ENCODE measurements at places on chromosomes 16 and 17.
A peak's percentile ranks its signal among the peaks of the same experiment; 100 is the strongest.

- DNase-seq = peak; percentile 42
These were observed 4.8 kb downstream of the MT1A start for GRCh38 chr16:56643080-56643778.

GRCh38 chr17:60311936-60312335 lies 80.0 kb downstream of the USP32 start:
- no peak for DNase-seq

DNA sequence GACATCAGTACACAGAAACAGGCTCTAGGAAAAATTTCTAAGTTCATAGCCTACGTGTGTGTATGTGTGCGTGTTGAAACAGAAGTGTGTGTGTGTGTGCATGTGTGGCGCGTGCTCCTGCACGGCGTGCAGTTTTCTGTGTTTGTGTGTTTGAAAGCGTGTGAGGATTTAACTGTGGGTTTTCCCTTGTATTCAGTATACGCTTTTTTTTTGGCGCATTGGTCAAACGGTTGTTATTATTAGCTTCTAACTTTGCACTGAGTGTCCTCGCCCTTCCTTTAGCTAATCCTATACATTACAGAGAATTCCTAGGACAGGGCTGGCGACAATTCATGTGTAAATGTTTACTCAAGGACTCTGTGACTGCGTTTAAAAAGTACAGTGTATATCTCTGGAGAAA lies 23.0 kb downstream of the TMC6 start:
- no peak for DNase-seq

DNA sequence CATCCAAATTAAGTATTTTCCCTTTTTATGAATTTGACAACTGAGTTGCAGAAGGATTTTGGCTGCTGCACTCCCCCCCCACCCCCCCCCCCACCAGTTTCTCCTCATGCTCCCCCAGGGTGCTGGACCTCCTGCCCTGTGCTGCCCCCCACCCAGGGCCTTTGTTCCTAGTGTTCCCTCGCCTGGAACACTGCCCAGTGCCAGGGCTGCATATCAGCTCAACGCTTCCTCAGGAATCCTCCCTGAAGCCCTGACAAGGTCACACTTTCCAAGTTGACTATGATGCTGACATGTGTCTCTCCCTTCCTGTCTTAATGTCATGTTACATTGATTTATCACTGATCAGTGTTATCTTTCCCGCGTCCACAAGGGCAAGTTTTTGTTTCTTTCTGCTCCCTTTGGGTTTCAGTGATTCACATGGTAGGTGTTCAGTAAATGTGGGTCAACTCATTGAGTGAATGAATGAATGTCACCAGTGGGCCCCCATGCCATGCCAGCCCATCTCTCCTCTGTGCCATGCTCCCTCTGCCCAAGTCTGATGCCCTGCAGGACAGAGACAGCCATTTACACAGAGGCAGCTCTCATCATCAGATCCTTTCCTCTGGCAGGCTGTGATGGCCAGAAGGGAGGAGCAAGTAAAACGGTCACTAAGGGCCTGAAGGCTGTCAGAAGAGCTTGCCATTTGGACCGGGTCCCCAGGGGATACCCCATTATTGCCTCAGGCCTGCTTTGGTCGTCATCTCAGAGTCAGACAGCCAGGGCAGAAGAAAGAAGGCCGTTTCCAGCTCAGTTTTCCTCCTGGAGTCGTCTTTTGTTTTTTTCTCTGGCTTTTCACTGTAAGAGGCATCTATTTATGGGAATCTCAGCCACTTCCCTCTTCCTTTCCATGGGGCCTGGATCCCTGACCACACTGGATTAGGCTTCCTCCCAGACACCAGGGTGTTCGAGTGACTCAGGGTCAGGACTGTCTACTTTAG lies 386.2 kb downstream of the SNX29 start:
- DNase-seq = no peak

GRCh38 chr17:20159406-20160069 lies 150.4 kb downstream of the SPECC1 start:
- no peak for DNase-seq

GRCh38 chr17:79107499-79108231 lies 33.0 kb downstream of the ENGASE start:
- DNase-seq = no peak

- DNase-seq = peak; percentile 69
These were observed 3.4 kb downstream of the ZNF688 start for GRCh38 chr16:30567991-30568638.

DNA sequence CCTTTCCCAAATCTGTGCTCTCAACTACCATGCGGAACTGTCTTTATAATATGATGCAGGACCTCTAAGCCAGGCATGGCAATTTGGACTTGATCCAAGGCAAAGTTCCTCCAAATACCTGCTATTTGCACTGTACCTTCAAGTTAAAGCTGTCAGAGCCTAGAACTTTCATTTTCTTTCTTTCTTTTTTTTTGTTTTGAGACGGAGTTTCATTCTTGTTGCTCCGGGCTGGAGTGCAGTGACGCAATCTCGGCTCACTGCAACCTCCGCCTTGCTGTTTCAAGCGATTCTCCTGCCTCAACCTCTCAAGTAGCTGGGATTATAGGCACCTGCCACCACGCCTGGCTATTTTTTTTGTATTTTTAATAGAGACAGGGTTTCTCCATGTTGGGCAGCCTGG lies 51.7 kb downstream of the ARHGAP27 start:
- no peak for DNase-seq

- DNase-seq = no peak
These were observed 108.3 kb downstream of the ZNF423 start for GRCh38 chr16:49747654-49748053.

DNA sequence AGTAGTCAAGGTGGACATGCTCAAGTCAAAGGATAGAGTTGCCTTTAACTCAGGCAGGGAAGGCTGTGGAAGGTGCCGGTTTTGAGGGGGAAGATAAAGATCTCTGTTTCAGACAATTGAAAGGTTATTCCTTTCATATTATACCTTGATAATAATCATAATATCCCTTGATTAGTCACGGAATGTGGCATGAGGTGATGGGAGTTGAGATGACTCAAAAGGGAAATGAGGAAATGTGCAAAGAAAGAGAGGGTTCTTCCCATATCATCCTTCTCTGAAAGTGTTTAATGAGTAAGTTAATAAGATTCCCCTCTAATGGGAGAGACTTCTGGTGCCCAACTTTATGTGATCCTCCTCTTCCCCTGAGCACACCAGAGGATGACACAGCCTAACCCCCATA lies 43.1 kb upstream of the HS3ST2 start:
- peak; percentile 43 for DNase-seq

DNA sequence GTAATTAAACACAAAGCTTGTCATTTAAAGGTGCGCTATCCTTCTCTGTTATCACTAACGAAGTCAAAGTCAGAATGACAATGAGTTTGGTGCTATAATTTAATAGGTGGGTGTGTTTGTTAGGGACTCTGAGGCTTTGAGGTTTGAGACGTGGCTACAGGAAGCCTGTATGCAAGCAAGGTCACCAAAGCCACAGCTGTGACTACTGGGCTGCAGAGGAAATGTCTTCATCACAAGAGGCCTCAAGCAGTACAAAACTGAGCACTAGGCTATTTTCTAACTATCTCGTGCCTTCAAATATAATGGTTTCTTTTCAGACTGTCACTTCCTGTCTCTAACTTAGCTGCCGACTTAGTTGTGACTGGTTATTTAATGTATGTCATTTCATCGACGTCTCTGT lies 141.2 kb downstream of the AATF start:
- DNase-seq = no peak

- no peak for DNase-seq
These were observed 1.0 kb upstream of the SDK2 start for GRCh38 chr17:73645050-73645871.

- peak; percentile 69 for DNase-seq
These were observed 605.4 kb upstream of the KIF2B start for GRCh38 chr17:53217311-53217710.

DNA sequence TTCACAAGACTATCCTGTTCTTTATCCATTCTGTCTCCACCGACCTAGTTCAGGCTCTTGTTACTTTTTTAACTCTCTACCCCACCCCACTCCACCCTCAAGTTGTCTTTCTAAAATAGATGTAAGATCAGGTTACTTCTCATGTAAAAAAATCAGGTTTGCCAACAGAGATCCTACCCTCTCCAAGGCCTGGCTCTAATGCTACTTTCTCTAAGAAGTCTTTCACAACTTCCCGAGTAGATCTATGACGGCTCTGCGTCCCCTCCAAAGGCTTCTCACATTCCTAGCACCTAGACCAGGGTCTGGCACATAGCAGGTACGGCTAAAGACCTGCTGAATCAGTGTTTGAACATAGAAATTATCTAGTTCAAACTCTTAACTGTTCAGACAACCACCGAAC lies 14.1 kb upstream of the ITGAE start:
- DNase-seq = no peak

- DNase-seq = no peak
These were observed 28.4 kb downstream of the LRRC75A start for GRCh38 chr17:16463358-16464302.

DNA sequence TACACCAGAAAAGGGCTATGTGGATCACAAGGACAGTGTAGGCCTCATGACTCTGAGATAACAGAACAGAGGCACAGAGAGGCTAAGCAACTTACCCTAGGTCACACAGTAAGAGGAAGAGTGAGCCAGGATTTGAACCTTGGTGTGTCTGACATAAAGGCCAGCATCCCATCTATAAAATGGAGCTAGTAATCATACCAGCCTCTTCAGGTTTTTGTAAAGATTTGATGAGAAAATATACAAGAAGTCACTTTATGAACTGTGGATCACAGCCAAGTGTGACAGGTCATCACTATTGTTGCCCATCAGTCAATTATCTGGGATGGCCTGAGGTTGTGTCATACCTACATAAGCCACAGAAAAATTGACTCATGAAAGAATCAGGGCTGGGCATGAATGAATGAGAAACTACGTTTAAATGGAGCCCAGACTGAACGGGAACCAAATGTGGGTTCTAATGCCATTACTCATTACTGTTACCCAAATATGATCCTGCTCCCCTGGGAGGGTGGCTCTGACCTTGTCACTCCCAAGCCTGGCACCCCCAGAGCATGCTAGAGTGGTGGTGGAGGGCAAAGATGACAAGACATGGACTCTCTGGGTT lies 21.0 kb downstream of the FBXO39 start:
- peak; percentile 47 for DNase-seq

GRCh38 chr17:75895370-75896155 lies 1.2 kb downstream of the TRIM65 start:
- DNase-seq = no peak

DNA sequence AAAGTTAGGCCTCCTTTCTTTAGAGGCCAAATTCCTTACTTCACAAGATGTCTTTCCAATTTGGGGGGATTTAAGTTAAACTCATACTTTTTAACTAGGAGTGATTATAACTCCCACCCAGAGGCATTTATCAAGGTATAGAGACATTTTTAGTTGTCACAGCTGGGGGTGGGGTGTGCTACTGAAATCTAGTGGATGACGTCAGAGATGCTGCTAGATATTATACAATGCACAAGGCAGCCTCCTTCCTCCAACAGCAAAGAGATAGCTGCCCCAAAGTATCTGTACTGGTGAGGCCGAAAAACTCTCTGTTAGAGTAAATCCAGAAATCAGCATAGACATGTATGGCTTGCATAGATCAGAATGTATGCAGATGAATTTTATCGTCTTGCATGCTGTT lies 324.0 kb downstream of the HS3ST4 start:
- DNase-seq = no peak

DNA sequence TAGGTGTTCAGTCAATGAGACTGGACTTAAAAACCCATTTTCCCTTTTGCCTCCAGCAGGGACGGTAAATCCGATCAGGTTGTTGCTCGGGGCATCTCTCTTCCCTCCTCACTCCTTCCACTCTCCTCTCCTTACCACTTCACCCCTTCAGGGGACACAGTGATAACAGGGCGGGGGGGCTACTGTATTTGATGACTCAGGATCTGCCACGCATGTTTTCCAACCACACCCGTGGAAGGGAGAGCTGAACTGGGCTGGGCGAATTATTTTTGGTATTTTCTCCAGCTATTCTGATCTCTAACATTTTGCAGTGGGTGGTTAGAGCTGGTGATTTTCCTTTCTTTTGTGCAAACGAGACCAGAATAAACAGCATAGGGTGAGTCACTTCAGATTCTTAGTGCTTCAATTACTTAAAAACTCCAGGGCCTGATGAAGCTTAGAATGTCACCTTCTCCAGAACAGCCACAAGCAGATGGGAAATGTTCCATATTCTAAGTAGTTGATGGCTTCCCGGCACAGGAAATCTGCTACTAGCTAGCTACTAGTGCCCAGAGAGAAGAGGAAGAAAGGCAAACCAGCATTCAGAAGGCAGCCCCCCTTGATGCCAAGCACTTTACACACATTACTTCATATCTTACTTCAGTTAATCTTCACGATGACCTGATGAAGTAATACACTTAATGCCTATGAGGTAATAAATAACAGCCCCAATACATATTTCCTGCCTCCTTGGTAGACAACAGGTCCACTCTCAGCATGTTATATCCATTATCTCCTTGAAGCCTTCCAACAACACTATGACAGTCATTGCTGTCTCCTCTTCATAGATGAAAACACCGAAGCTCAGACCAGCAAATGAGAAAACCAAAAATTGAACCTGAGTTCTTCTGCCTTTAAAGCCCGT lies 74.1 kb downstream of the ASIC2 start:
- DNase-seq = no peak

- DNase-seq = no peak
These were observed 66.4 kb downstream of the OR1D5 start for GRCh38 chr17:2996810-2997670.

DNA sequence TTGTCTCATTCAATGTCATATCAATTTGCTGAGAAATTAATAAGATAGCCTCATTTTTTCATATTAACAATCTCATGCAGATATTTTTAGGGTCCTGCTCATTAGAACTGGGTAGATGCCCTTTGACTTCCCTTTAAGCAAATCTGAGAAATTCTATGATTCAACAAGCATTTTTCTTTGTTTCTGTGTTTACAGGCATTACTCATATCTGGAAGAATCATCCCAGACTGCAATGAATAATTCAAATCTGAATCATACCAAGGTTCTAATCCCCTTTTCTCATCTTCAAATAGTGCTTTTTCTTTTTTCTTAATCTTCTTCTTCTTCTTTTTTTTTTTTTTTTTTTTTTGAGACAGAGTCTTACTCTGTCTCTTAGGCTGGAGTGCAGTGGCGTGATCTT lies 69.2 kb upstream of the KIFC3 start:
- peak; percentile 89 for DNase-seq

All from HT1080 (cell line).